ENCODE measurements at places on chromosomes 6 and 20.

GRCh38 chr6:89471287-89471867, 38.4 kb downstream of the ANKRD6 start:
- DNase-seq, result no peak

DNA sequence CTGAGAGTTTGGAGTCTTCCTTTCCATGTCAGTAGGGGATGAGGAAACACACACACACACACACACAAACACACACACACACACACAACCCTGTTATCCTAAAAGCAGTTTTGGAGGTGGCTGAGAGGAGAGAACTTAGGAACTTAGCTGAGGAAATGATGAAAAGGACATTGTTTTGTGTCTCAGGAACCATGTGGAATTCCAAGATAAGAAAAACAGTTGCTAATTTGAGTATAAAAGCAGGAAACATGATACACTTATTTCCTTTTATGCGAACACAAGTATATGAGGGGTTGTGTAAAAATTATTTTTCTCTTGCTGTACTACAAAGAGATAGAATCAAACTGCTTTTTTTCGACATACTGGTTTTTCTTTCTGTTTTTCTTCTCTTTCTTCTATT, at the start of gene MYCT1:
MYCT1 (plus strand) TSS at position 264 of the 400 bp plus-strand sequence; CDS start at position 270, 6 bp downstream.
- DNase-seq, result no peak

GRCh38 chr6:158666628-158667359, 16.9 kb downstream of the SYTL3 start:
- DNase-seq, result no peak

- peak; percentile 37 for DNase-seq
Measured at GRCh38 chr6:109325400-109325801, 56.9 kb downstream of the CD164 start.

DNA sequence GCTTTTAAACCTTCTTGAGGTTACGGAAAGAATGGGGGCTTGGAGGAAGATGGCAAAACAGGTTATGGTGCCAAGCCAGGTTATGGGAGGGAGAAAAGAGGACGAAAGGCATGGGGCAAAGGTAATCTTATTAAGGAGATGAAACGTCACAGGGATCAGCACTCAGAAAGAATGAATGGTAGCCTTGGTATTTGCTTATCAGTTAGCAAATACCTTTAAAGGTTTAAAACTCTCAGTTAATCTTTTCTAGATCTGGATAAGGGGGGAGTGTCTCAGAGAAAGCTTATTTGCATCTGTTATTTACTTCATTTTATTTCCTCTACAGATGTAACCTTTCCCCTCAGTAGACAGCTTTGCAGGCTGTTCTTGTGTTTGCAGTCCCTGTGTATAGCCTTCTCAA, 55.5 kb upstream of the EEF1E1 start:
- DNase-seq, result no peak

GRCh38 chr6:106281088-106281487, 44.5 kb downstream of the ATG5 start:
- no peak for DNase-seq

DNA sequence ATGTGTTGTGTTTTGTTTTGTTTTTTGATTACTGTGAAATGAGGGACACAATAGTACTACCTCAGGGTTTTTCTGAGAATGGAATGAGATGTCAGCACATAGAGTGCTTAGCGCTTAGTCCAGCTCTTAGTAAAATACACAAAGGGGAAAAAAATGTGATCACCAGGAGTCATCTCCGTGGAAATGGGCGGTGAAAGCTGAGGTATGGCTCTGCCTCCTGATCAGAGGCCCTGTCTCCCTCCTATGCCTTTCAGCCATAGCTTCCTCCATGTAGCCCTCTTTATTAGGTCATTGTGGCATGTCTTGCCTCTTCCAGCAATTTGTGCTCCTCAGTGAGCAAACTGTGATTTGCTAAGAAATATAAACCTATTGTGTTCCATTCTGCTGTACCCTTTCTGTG, 13.0 kb downstream of the PSMF1 start:
- DNase-seq, result no peak

- no peak for DNase-seq
Measured at GRCh38 chr6:34339432-34339831, 53.0 kb downstream of the NUDT3 start.

DNA sequence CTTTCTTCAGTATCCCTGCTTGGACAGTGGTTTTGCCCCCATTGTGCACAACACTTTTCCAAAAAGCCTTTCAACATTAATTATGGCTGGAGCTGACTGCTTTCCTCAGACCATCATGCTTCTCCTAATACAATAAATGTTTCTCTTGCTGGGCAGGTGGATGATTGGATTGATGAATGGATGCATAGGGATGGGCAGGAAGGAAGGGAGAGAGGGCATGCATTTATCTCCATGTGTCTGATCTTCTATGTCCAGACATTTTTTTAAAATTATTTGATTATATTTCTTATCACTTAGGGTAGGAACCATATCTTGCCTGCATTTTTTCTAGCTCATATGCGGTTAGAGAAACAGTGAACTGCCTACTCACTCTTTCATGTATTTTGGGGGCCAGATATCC, 218.5 kb downstream of the PRL start:
- no peak for DNase-seq
